ENCODE measurements at places on chromosomes 11 and 22. TPM values are rescaled to one million over a fixed set of nuclear protein-coding genes. Genes with fewer than 3 reads are reported as not detected.

Gene PNPLA3
- not detected for total RNA-seq

Gene SSTR3
- total RNA-seq, result 29.8 TPM

Gene SCO2
- total RNA-seq, result 2.5 TPM

Gene FREY1
- total RNA-seq, result 3.4 TPM

Gene DEPDC7
- 0.65 TPM for total RNA-seq

Gene FOLR3
- total RNA-seq, result not detected

Gene NLRP14
- not detected for total RNA-seq

Gene TENM4
- not detected for total RNA-seq

Gene GGA1
- 87.2 TPM for total RNA-seq

Gene LUZP2
- not detected for total RNA-seq

Gene ANKRD13D
- total RNA-seq, result 191 TPM

Gene CHADL
- 1.0 TPM for total RNA-seq

Gene SLC35F2
- 3.8 TPM for total RNA-seq

Gene FKBP2
- 33.5 TPM for total RNA-seq

Gene TESMIN
- 9.3 TPM for total RNA-seq

Gene PGA3
- not detected for total RNA-seq

Gene CD3D
- total RNA-seq, result 232 TPM

Gene DDTL
- total RNA-seq, result 3.6 TPM

Gene OR8D4
- not detected for total RNA-seq
